GM23248 (cell line): ENCODE measurements at places on chromosomes 2 and 18.
A peak's percentile ranks its signal among the peaks of the same experiment; 100 is the strongest.

DNA sequence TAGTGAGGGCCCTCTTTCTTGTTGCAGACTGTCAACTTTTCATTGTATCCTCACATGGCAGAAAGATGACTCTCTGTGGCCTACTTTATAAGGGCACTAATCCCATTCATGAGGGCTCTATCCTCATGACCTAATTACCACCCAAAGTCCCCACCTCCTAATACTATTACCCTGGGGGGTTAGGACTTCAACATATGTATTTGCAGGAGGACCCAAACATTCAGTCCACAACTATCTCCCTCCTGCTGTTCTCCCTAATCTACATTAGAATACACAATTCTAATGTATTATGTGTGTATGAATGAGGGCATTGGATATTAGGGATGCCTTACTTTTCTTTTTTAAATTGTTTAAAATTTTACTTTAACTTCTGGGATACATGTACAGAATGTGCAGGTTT is 246.0 kb upstream of the TANK start:
- no peak for DNase-seq

- DNase-seq, result no peak
These were observed 44.0 kb upstream of the MAP4K4 start for GRCh38 chr2:101653469-101653868.

DNA sequence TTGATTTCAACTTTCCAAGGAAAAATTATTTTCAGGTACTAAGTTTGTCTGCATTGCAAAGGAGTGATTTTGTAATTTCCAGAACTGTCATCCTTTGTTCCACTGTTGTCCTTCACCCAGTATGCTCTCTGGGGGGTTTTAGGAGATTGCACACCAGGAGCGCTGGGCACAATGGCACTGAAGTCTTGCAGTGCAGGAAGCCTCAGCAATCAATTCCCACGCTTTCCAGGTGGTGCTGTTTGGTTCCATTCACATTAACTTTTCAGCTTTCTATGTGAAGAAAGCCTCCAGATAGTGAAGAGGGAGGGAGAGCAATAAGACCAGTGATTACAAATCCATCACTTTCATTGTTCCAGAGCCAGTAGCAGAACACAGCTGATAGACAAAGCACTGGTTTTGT is 344.0 kb upstream of the VWC2L start:
- DNase-seq, result no peak

DNA sequence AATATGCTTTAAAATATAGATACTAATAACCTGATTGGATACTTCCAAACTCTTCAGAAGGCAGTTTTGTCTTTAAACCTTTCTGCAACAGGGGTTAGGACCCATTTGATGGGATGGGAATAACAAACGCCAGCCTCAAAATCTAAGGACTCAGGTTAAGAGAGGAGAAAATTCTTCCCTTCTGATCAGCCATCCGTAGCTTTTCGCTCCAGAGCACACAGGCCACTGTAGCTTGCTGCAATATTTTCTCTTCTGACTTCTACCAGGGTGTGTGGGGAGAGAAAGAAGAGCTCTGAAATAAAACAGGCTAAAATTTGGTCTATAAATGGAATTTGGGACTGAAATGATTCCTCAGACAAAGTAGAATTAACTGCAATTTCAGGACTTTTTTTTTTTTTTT is 95.1 kb downstream of the ALPK2 start:
- no peak for DNase-seq

GRCh38 chr2:16869711-16870110 is 204.1 kb upstream of the CYRIA start:
- DNase-seq, result no peak

GRCh38 chr2:119544939-119545475 is 758 bp downstream of the CFAP221 start:
- DNase-seq, result peak; percentile 52

DNA sequence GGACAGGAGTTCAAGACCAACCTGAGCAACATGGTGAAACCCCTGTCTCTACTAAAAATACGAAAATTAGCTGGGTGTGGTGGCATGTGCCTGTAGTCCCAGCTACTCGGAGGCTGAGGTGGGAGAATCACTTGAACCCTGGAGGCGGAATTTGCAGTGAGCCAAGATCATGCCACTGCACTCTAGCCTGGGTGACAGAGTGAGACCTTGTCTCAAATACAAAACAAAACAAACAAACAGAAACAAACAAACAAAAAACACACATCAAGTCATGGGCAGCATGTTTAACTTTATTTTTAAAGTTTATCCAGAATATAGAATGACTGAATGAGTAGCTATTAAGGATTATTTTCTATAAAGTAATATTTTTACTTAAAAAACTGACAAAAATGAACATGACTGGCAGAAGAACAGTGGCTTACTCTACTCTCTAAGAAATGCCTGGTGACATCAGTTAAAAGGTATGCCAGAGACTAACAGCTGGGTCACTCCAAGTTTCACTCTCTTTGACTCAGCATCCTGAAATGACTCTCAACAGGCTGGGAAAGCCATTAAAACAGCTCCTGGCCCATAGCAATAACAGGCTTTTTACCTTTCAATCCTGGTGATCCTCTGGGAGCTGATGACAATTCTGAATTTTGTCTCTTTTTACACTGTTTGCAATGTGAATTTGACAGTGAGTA is 281.6 kb upstream of the STON1 start:
- DNase-seq, result peak; percentile 95

DNA sequence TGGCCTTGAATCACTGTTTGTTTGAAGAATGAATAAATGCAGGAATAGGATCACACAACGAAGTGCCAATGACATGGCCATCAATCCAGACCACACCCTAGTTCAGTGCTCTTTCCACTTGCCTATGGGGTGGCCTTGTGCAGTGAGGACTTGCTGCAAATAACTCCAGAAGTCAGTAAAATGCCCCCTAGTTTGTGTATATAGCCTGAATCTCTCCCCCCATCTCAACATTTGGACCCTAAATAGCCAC is 299 bp downstream of the FABP1 start:
- DNase-seq, result no peak

- no peak for DNase-seq
These were observed 258.2 kb upstream of the SPOPL start for GRCh38 chr2:138243372-138243771.

DNA sequence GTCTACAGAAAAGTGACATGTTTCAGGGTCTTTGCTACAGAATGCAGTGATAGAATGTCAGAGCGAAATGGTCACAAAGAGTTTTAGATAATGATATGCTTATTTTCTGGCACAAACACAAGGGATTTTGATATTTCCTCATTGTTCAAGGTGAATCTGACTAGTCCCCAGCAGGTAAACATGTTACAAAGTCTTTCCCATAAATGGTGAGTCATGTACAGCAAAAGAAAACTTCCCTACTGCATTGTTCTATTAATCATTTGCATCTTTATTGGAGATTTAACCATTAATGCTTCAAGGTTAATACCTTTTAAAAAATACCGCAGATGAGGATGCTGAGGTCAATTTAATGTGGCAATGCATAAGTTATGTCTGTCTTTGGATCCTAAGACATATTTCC is 19.1 kb upstream of the TRIB2 start:
- DNase-seq, result no peak

- no peak for DNase-seq
These were observed 1.8 kb downstream of the BOK start for GRCh38 chr2:241560162-241560882.

DNA sequence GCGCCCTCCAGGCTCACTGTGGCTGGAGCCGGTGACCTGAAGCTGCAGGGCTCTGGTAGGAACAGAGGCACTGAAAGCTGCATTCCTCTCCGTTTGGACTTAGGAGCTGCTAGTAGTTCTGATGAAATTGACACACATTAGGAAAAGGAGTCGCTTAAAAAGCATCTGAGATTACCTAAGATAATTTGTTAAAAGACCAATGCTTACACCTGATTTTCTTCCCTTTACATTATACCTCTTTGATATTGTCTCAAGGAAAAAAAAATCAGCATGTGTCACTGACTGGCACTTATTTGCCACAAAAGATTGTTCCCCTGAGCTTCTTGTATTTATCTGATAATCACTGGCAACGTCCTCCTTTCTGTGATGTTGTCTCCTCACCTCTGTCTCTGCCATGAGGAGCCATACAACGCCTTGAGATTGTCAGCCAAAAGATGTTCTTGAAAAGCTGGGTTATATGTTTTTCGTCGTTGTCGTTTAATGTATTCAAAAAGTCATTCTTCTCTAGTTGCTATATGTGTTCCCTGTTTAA is 618 bp upstream of the CHN1 start:
- DNase-seq, result no peak

DNA sequence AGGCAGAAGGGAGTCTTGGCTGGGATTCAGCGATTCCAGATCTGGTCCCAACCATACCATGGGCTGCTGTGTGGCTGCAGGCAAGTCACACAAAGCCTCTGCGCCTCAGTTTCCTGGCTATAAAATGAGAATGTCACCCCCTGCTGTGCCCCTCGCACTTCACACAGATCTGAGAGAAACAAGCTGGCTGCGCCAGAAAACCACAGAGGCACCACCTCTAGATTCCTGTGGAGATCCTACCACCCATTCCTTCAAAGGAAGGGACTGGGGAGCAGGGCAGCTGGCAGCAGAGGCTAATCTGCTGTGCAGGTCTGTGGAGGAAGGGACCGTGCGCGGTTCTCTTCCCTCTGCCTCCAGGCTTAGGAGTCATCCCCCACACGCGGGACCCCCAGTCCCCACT is 19.8 kb downstream of the NEURL3 start:
- no peak for DNase-seq

DNA sequence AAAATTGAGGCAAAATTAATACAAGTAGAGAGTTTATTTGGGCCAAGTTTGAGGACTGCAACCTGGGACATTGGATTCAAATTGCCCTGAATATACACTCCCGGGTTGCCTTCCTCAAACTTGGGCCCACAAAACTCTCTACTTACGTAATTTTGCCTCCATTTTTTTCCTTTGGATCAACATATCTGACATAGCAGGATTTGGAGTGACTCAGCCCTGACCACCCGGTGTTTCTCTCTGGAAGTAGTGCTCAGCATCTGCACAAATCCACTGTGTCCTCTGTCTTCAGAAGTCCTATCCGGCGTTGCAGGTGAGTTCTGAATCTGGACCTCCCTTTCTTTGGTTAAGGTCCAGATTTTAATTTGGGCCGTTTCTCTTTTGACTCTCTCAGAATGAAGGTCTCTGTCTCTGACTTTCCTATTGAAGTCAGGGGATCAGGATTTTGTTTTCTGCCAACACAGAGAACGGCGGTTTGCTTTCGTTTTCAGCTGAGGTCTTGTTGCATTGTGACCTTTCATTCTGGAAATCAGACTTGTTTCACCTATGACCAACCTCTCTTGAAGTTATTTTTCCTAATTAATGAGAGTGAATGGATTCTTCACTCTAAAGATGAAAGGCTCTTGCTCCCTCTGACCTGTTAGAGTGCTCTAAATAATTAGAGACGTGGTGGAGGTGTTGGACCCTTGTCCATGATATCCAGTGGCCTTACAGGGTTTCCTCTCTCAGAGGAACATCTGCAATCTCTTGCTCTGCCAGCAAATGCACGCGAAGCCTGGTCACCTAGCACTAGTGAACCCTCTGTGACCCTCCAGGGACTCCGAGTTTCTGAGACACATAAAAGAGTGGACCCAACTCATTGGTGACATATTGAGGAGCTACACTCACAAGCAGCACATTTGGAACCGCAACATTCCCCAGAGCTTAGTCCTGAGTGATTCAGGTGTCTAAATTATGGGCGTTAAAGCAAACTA is 13.6 kb downstream of the TCF23 start:
- peak; percentile 37 for DNase-seq

DNA sequence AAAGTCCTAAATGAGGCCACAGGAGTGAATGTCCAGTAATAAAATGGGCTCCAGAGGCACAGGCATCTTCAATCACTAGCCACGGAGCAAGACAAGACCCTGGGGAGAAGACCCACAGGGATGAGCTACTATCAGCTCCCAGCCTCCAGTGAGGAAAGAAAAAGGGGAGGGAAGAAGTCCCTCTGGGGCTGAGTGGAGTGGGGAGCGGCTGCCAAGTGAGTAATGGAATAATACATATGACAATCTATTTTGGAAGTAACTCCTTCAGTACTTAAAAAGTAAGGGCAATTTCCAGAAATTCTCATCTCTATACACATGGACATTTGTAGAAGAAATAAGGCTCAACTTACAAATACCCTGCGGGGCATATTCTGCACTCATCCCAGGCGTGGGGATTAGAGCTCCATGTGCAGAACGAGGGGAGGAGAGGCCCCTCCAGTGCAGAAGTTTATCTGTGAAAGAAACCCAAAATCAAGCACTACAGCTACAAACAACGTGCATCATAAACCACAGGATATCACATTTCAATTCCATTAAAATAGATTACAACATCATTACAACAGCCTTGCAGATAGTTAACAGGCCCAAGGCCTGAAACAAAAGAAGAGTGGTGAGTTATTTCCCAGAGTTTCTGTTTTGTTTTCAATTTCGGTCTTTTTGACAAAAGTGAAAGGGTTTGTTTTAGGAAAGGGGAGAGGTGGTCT is 84.9 kb downstream of the BCL11A start:
- peak; percentile 61 for DNase-seq

GRCh38 chr2:213108308-213108707 is 43.1 kb downstream of the IKZF2 start:
- DNase-seq, result no peak

DNA sequence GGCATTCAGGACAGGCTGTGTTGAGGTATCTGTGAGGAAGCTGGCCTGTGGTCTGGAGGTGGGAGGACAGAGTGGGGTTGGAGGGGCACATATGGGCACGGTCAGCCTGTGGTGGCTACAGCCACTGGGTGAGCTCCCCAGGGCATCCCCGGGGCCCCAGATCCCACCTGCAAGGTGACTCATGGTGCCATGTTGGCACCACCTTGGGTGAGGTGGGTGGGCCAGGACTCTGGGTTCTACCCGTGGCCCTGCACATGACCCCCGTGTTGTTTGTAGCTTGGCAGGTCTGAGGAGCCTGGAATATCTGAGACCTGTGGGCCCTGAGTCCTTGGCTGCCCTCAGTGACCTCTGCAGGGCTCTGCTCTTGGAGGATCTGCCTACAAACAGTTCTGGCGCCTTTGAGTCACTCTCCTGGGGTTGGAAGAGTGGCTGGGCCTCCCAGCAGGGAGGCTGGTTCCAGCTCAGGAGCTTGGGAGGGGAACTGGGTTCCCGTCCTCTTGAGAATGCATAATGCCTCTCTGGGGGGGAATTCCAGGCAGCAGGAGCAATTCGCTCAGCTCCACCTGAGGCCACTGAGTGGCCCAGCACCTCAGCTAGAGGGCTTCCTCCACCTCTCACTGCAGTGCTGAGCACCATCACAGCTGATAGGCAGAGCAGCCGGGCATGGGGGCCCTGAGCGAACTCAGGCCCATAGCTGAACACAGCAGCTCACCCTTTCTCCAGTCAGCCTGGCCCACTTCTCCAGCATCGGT is 105.1 kb downstream of the DYSF start:
- DNase-seq, result peak; percentile 48

DNA sequence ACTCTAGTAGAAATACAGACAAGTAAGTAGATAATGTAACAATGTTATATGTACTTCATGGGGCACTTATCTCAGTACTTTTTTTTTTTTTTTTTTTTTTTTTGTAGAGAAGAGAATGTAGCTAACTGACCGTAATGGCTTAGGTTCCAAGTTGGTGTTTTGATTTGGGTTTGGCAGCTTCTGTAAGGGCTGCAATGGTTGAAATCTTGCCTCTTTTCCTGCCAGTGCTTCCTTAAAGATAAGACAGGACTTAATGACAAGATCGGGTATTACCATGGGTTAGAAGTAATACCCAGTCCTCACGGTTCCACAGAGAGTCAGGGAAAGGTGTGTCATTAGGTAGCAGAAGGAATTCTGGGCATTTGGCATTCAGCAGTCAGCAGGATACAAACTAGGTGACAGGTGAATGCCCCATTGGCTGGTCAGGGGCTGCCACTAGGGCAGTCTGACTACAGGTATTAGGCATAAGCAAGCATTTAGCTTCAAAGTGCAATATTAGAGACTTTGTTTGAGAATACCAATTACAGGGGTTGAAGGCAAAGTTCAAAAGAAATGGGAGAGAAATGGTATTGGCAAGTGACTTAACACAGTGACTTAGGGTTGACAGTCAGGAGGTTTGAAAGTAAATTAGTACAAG is 189.4 kb upstream of the RND3 start:
- no peak for DNase-seq
